Kasumi-1 (cell line): ENCODE measurements at places on chromosomes 2 and 18.

GRCh38 chr2:25505622-25506021, 163.9 kb upstream of the DNMT3A start:
- DNase-seq: no peak

- DNase-seq: no peak
These were observed 106.2 kb downstream of the SPOPL start for GRCh38 chr2:138607746-138608145.

DNA sequence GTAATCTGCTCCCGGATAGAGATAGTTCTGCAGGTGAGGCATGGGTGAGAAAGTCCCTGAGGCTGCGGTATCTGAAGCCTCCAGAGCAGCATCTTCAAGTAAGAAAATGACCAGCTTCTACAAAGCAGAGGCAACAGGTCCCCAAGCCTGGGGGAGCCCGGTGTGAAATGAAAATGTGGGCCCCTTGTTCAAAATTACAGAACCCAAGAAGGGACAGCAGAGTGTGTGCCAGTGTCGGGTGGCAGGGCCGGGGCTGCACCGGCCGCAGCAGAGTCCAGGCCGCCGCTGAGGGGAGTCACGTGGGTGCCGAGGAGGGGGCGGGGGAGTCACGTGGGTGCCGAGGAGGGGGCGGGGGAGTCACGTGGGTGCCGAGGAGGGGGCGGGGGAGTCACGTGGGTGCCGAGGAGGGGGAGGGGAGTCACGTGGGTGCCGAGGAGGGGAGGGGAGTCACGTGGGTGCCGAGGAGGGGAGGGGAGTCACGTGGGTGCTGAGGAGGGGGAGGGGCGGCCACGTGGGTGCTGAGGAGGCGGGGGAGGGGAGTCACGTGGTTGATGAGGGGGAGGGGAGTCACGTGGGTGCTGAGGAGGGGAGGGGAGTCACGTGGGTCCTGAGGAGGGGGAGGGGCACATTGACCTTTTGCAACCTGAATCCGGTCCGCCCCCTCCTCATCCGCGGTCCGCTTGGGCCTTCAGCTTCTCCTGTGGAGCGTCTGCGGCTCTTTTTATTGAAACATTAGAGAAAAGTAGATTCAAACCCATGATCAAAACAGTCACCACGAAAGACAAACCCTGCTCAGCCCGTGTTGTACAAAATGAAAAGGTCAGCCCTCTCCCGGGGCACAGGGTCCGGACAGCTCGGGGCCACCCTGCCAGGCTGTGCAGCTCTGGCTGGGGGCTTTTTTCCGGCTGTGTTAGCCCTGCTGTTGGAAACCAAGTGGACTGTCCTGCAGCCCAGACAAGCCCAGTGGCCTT, 10.4 kb downstream of the COLEC11 start:
- peak; percentile 26 for DNase-seq

DNA sequence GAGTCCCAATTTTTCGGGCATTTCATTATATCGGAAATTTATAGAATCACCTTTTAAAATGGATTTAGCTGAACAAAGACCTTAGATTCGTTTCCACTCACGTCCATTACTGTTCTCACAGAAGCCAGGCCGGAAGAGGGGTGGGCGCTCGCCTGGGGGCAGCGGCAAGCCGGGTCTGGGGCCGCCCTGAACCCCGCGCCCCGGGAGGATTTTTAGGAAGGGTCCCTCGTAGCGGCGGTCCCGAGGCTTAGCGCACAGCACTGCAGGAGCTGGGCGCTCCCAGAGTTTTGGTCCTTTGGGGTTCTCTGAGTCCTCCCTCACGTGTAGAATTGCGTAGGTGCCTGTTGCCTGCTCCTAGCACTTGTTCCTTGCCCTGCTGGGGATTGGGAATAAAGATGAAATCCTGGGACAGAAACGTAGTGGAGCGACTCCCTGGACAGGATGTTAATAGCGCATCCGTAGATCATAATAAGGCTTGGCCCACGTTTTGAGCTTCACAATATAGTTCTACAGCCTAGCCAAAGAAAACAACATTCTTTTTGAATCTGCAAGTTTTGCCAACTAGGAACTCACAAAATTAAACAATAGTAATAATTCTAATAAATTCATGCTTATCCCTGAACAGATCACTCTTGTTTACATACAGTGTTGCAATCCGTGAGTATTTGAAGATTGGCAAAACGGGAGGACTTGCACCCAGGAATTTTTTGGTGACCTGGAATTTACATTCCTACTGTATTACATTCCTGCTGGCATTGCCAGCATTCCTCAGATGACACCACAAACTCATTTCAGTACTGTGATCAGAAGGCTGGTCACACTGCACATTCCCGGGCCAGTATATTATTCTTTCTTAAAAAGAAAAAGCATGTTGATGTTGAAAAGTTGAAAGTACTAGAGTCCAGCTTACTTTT, 875 bp downstream of the C18orf63 start:
- DNase-seq: no peak
